ENCODE measurements at places on chromosomes 6 and 20. TPM values are rescaled to one million over a fixed set of nuclear protein-coding genes. Genes with fewer than 3 reads are reported as not detected.

DNA sequence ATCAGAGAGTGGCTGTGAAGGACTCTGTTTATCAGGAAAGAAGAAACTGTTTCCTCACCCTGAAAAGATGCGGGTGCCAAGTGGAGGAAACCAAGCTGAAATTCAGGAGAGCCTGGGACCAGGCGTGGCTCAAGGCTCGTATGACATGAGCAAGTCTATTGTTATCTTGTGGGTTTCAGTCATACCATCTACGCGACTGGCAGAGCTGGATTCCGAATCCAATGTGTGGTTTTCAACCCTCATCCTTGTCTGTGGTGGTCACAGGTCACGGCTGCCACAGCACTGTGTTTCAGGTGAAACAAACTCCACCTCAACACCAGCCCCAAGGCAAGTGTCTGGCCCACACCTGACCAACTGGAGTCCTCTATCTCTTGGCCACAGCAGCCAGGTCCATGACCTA, 9.1 kb downstream of the MC3R start:
- H3K4me1 ChIP-seq, result no peaks in the 10 kb centered on the region
- no peak overlapping the region for H3K4me3 ChIP-seq
- no peak overlapping the region for H3K27ac ChIP-seq
- no peak for DNase-seq
- no peaks in the 10 kb centered on the region for H3K36me3 ChIP-seq
- peaks cover 12% of the 10 kb centered on the region for H3K27me3 ChIP-seq

GRCh38 chr6:137980777-137981176, 113.7 kb downstream of the TNFAIP3 start:
- no peak overlapping the region for H3K4me3 ChIP-seq
- no peak for DNase-seq
- no peak overlapping the region for H3K27ac ChIP-seq
- no peaks in the 10 kb centered on the region for H3K4me1 ChIP-seq
- peaks cover 7% of the 10 kb centered on the region for H3K27me3 ChIP-seq
- H3K36me3 ChIP-seq, result peaks cover 2% of the 10 kb centered on the region

DNA sequence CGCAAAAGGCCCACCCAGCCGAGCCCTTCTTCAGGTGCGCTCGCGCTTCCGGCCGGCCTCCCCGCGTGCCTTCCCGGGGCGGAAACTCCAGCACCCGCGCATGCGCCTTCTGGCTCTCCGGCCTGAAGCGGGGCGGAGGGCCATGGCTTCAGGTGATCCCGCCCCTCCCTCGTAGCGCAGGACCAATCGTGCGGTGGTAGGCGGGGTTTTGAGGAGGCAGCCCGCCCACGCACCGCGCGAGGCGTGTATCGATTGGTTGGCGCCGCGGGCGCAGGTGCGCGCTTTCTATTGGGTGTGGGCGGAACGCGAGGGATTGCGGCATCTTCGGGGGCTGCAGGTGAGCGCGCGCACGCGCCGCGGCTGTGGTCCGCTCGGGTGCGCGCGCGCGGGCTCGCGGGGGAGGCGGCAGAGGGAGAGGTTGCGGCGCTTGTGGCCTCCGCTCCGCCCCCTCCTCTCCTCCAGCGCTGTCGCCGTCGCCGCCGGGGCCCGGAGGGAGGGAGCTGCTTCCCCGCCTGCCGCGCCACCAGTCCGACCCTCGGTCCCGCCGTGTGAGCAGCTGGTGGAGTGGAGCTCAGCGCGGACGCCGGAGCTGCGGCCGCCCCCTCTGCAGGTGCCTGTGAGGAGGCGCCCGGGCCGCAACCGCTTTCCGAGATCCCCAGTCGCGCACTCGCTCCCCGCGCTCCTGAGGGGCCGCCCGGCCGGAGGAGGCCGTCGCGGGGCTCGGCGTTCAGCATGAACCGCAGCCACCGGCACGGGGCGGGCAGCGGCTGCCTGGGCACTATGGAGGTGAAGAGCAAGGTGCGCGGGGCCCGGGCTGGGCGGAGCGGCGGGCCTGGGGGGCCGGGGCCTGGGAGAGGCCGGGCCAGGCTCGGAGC, at the start of gene PARD6B:
Gene PARD6B (plus strand): TSS at position 526 of the 875 bp plus-strand sequence. CDS start 207 bp downstream, at position 733.
- peak within 1 kb of the TSS; percentile 79 for H3K4me3 ChIP-seq
- H3K4me1 ChIP-seq, result peaks cover 12% of the 10 kb centered on the region
- DNase-seq, result peak; percentile 97
- no peaks in the 10 kb centered on the region for H3K27me3 ChIP-seq

DNA sequence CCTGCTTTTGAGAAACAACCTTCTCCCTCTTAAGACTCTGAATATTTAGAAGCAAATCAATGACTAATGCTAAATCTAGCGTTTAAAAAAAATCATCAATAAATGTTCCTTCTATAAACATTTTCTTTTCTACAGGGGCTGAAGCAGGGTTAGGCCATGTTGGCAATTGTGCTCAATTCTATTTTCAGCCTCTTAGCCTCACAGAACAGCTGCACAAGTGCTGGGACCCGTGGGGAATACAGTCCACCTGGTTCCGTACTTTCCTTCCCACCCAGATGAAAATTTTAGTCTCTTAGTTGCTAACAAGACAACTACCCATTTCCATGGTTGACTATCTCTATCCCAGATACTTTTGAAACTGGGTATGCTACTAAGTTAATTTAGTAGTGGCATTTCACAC, 138.6 kb downstream of the RPS12 start:
- H3K27me3 ChIP-seq, result peaks cover 5% of the 10 kb centered on the region
- peaks cover 2% of the 10 kb centered on the region for H3K36me3 ChIP-seq
- H3K27ac ChIP-seq, result no peak overlapping the region
- H3K4me1 ChIP-seq, result no peaks in the 10 kb centered on the region
- DNase-seq, result no peak

DNA sequence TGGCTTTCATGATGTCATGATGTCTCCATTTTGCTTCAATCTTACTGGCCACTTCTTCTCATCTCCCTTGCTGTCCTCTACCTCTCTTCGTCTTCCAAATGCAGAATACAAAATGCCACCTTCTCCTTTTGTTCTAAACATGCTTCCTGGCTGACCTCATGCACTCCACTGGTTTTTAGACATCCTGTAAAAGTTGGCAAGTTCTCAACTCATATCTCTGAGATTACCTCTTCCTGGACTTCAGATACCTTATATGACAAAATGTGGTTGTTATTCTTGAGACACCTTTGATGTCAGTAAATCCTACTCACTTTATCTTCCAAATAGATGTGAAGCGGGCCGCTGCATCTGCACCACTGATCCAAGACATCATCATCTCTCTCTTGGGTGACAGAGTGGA, 212.7 kb upstream of the FOXA2 start:
- peak overlapping the region; percentile 95 for H3K27ac ChIP-seq
- no peak overlapping the region for H3K4me3 ChIP-seq
- H3K27me3 ChIP-seq, result no peaks in the 10 kb centered on the region
- peaks cover 69% of the 10 kb centered on the region for H3K4me1 ChIP-seq
- no peak for DNase-seq

- peaks cover 59% of the 10 kb centered on the region for H3K36me3 ChIP-seq
- no peaks in the 10 kb centered on the region for H3K27me3 ChIP-seq
- peaks cover 3% of the 10 kb centered on the region for H3K4me1 ChIP-seq
- peak; percentile 39 for DNase-seq
These were observed 19.8 kb upstream of the MAP1LC3A start for GRCh38 chr20:34538671-34539123.

CRISP2 gene
- not detected for total RNA-seq
